ENCODE measurements at places on chromosomes 3 and 15. TPM values are rescaled to one million over a fixed set of nuclear protein-coding genes. Genes with fewer than 3 reads are reported as not detected.

The MIX23 gene
- 24.7 TPM for total RNA-seq

The PLSCR5 gene
- total RNA-seq: 3.0 TPM

The REC114 gene
- total RNA-seq: not detected

The CADM2 gene
- 172 TPM for total RNA-seq

The KIAA1143 gene
- total RNA-seq: 44.5 TPM

The TRPM1 gene
- total RNA-seq: not detected

The TICRR gene
- 2.8 TPM for total RNA-seq

The VWA5B2 gene
- total RNA-seq: 3.9 TPM

The GLT8D1 gene
- 74.3 TPM for total RNA-seq

The RAB6B gene
- total RNA-seq: 160 TPM

The GOLGA6A gene
- total RNA-seq: 0.23 TPM

The STAB1 gene
- total RNA-seq: 16.8 TPM

The SGO1 gene
- total RNA-seq: 3.5 TPM

The AKAP13 gene
- 77.7 TPM for total RNA-seq

The GOLGA8O gene
- total RNA-seq: 0.46 TPM

The IVD gene
- total RNA-seq: 37.1 TPM

The MUSTN1 gene
- not detected for total RNA-seq

The PLA2G4E gene
- total RNA-seq: not detected

The RASGRP1 gene
- 14.5 TPM for total RNA-seq

The GPR27 gene
- 42.0 TPM for total RNA-seq

The FBLN2 gene
- total RNA-seq: 6.0 TPM

Measured in diencephalon (tissue), 1 donor.